Activated CD8-positive, alpha-beta T cell treated with anti-CD3 and anti-CD28 coated beads for 36 hours (primary cell): ENCODE measurements at places on chromosomes 3 and 15. TPM values are rescaled to one million over a fixed set of nuclear protein-coding genes. Genes with fewer than 3 reads are reported as not detected.

GRCh38 chr3:183185696-183186095 lies 23.2 kb upstream of the LAMP3 start:
- H3K4me3 ChIP-seq = no peak overlapping the region
- no peaks in the 10 kb centered on the region for H3K36me3 ChIP-seq
- peaks cover 19% of the 10 kb centered on the region for H3K4me1 ChIP-seq
- no peak for DNase-seq
- peak overlapping the region; percentile 80 for H3K27ac ChIP-seq

DNA sequence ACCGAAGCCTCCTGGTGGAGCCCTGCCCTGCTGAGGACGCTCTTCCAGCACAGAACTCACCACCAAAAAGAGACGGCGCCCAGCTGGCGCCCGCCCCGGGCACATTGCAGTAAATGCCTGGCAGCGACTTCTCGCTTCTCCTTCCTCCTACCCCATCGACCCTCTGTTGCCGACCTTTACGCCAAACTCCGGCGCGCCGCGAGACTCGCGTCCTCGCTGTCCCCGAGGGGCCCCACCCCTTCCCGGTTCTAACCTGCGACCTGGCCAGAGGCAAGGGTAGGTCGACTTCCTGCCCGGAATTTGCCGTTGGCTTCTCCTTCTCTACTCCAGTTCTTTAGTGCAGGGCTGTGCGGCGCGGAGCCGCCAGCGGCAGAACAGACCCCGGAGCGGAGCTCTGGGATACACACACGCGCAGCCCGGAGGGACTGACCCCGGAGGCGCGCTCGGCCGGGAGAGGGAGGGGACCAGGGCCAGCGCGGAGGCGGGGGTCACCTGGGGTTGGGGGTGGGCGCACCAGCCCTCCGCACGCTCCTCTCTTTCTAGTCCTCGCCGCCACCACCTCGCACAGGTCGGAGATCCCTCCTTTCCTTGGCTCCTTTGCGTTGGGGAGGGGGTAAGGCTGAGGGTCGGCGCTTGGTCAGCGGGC lies 226.6 kb upstream of the AZI2 start:
- peaks cover 50% of the 10 kb centered on the region for H3K27me3 ChIP-seq
- H3K27ac ChIP-seq = no peak overlapping the region
- no peaks in the 10 kb centered on the region for H3K4me1 ChIP-seq
- H3K36me3 ChIP-seq = no peaks in the 10 kb centered on the region

DNA sequence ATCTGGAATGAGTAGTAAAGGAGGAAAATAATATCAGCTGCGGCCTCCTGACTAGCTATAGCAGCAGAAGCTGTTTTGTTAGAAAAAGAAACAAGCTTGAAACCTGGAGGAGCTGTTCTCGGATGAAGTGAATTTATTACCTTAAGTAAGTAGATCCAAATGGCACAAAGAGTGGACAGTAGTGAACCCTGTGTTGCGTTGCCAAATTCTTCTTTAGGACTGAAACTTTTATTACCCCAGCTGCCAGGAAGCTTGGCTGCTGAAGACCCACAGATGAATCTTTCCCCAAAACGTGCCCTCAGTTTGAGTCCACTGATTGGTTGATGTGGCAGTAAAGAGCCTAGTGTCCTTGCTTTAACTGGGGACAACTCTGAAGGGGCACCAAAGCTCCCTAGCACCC lies 366.8 kb upstream of the GBE1 start:
- peaks cover 2% of the 10 kb centered on the region for H3K27me3 ChIP-seq
- DNase-seq = no peak
- H3K36me3 ChIP-seq = no peaks in the 10 kb centered on the region

GRCh38 chr3:141603473-141604035 lies 116.7 kb downstream of the RASA2 start:
- H3K4me3 ChIP-seq = no peak overlapping the region
- no peak for DNase-seq
- no peak overlapping the region for H3K27ac ChIP-seq

DNA sequence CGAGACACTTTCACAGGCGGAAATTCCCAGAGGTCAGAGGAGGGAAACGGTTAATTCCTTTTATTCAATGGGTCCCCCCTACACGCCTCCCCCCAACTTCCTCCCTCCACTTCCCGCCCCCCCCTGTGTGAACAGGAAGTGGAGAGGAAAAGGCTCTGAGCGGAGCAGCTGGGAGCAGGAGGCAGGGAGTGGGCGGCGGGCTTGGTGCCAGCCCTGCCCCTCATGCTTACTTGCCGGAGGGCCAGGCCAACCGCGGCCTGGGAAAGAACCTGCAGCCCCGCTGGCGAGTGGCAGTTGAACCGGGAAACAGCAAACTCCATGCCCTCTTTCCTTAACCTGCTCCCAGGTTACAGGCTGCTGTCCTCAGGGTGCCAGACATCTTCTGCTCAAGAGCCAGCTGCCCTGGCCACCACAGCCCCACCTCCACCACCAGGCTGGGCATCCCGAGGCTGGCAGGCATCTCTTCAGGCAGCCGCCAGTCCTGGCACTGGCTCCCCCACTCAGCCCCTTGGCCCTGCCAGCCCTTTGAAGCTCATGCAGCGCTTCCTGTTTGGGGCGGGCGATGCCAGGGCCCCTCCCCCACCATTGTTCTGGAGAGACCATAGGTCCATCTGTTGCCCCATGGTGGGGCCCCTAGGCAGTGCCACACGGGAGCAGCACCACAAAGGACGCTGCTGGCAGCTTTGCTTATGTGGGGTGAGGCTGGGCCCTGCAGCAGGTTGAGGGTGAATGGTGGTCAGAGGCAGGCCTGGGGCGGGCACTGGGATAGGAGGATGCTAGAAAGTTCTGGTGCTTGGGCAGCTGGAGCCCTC lies 12.9 kb downstream of the VPS18 start:
- H3K27ac ChIP-seq = peak overlapping the region; percentile 85
- H3K36me3 ChIP-seq = peaks cover 9% of the 10 kb centered on the region
- DNase-seq = peak; percentile 77
- H3K4me1 ChIP-seq = peaks cover 23% of the 10 kb centered on the region
- H3K27me3 ChIP-seq = no peaks in the 10 kb centered on the region
- peak overlapping the region; percentile 74 for H3K4me3 ChIP-seq

DNA sequence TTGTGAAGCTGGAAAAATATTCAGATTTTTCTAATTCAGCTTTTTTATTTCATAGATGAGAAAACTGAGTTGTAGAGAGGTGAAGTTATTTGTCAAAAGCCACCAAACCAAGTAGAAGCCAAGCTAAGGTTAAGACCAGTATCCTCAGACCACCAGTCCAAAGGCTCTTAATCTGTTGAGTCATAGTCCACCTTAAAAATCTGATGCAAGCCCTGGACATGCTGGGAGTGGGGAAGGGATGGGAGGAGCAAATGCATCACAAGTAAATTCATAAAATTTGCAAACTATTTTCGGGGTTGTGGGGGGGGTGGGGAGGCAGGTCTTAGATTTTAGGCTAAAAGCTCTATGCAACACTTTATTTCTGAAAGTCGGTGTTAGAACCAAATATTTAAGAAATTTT lies 307.7 kb upstream of the SEMA6D start:
- no peaks in the 10 kb centered on the region for H3K4me1 ChIP-seq
- no peak for DNase-seq
- H3K4me3 ChIP-seq = no peak overlapping the region
- no peak overlapping the region for H3K27ac ChIP-seq

- H3K27me3 ChIP-seq = peaks cover 2% of the 10 kb centered on the region
- H3K27ac ChIP-seq = no peak overlapping the region
- DNase-seq = no peak
- H3K36me3 ChIP-seq = no peaks in the 10 kb centered on the region
- H3K4me1 ChIP-seq = peaks cover 8% of the 10 kb centered on the region
These were observed 2.6 kb downstream of the GPR160 start for GRCh38 chr3:170040418-170040817.

DNA sequence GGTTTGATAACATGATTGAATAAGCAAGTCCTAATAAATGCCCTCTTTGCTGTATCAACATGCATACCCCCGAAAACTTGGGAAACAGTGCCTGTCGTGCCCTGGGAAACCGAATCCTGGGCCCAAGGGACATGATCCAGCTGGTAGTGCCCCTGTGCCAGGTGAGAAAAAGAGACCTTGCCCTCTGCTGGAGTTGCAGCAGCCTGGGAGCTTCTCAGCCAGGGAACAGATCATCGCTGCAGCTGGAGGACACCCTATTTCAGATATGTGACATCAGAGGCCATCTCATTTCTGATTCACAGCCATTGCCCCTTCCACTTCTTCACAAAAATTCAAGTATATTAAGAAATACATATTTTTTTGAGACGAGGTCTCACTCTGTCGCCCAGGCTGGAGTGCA lies 32.3 kb downstream of the STOML1 start:
- H3K4me1 ChIP-seq = peaks cover 26% of the 10 kb centered on the region
- no peak for DNase-seq
- H3K36me3 ChIP-seq = no peaks in the 10 kb centered on the region
- H3K27me3 ChIP-seq = no peaks in the 10 kb centered on the region
- H3K27ac ChIP-seq = no peak overlapping the region

GRCh38 chr3:187964760-187965159 lies 189.2 kb upstream of the LPP start:
- H3K4me3 ChIP-seq = no peak overlapping the region
- H3K27me3 ChIP-seq = no peaks in the 10 kb centered on the region
- DNase-seq = no peak
- no peak overlapping the region for H3K27ac ChIP-seq
- H3K36me3 ChIP-seq = no peaks in the 10 kb centered on the region

- no peaks in the 10 kb centered on the region for H3K27me3 ChIP-seq
- peak; percentile 22 for DNase-seq
- no peaks in the 10 kb centered on the region for H3K36me3 ChIP-seq
- H3K27ac ChIP-seq = no peak overlapping the region
- H3K4me1 ChIP-seq = peaks cover 17% of the 10 kb centered on the region
- no peak overlapping the region for H3K4me3 ChIP-seq
These were observed 319 bp upstream of the TP63 start for GRCh38 chr3:189630767-189631372.

- H3K4me1 ChIP-seq = no peaks in the 10 kb centered on the region
- no peaks in the 10 kb centered on the region for H3K36me3 ChIP-seq
- H3K27ac ChIP-seq = no peak overlapping the region
- H3K4me3 ChIP-seq = no peak overlapping the region
- peaks cover 20% of the 10 kb centered on the region for H3K27me3 ChIP-seq
These were observed 12.3 kb upstream of the CORO2B start for GRCh38 chr15:68566377-68566954.

GRCh38 chr3:141797819-141798447 lies 34.7 kb downstream of the GRK7 start:
- H3K36me3 ChIP-seq = no peaks in the 10 kb centered on the region
- peak overlapping the region; percentile 85 for H3K4me3 ChIP-seq
- H3K27me3 ChIP-seq = no peaks in the 10 kb centered on the region
- peaks cover 51% of the 10 kb centered on the region for H3K4me1 ChIP-seq
- H3K27ac ChIP-seq = peak overlapping the region; percentile 99

DNA sequence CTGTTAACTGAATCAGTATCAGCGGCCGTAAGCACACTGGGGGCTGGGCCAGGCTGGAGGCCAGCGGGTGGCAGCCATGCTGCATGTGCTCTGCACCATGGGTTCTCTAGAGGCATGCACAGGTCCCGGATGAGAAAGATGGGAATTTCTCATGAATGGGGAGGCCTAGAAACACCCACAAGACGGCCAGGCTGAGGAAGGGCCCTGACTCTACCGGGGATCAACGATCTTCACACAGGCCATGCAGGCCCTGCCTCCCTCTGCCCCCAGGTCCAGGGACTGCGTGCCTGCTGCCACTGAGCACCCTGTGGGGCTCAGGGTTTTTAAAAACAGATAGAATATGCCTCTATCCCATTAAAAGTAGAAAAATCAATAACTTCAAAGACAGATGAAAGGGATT lies 32.7 kb downstream of the SLC41A3 start:
- no peak overlapping the region for H3K4me3 ChIP-seq
- H3K27me3 ChIP-seq = no peaks in the 10 kb centered on the region
- H3K27ac ChIP-seq = no peak overlapping the region
- H3K36me3 ChIP-seq = peaks cover 4% of the 10 kb centered on the region

GRCh38 chr3:149572796-149573414 lies 84.9 kb downstream of the WWTR1 start:
- peaks cover 12% of the 10 kb centered on the region for H3K4me1 ChIP-seq
- H3K4me3 ChIP-seq = no peak overlapping the region
- H3K36me3 ChIP-seq = no peaks in the 10 kb centered on the region

DNA sequence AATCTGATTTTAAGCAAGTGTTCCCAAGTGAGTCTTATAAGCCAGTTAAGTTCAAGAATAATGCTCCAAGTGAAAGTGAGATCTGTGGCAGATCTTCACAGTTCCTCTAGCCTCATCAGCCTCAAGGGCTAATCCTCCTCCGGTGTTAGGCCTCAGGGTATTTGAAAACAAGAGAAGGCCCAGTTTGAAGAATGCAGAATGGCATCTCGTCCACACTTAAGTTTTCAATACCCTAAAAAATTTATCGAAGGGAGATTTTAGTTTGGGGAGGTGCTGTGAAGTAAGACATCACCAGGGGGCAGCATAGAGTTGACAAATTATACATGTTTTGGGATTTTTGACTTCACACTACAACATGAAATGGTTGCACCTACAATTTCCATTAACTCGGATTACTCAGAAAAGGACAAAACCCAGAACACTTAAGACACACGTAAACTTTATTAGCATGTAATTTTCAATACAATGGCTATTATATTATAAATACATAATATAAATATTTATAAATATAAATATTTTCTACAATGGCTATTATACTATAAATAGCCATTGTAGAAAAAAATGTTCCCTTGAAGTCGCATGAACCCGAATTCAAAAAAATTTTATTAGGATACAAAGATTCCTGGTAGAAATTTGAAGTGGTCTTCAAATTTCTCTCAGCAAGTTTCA lies 2.3 kb upstream of the TMEM266 start:
- no peak overlapping the region for H3K4me3 ChIP-seq
- H3K27me3 ChIP-seq = peaks cover 40% of the 10 kb centered on the region
- peaks cover 43% of the 10 kb centered on the region for H3K4me1 ChIP-seq
- H3K36me3 ChIP-seq = no peaks in the 10 kb centered on the region
- DNase-seq = peak; percentile 70
- H3K27ac ChIP-seq = no peak overlapping the region

DNA sequence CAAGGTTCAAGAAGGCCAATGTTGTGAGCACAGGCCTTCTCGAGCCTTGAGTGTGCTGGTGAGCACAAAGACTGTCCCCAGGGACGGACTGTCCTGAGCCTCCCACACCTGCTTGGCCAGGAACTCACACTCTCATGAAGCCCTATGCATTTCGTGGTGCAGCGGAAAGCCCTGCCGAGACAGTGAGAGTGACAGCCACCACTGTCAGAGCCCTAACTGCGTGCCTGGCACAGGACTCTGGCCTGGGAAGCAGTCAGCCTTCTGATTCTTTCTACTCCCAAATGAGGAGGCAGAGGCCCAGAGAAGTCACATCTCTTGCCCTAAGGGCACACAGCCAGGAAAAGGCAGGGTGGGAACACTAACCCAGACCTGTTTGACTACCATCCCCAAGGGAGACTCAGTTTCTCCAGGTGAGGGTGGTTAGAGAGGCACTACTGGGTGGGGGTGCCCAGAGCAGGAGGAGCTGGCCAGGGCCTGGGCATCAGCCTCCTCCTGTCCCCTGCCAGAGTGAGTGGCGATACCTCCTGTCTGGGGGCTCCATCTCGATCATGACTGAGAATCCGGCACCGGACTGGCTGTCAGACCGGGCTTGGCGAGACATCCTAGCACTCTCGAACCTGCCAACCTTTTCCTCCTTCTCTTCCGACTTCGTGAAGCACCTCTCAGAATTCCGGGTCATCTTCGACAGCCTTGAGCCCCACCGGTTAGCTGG lies 50.8 kb downstream of the SEMA3G start:
- peaks cover 7% of the 10 kb centered on the region for H3K36me3 ChIP-seq
- H3K4me1 ChIP-seq = no peaks in the 10 kb centered on the region
- no peak overlapping the region for H3K27ac ChIP-seq
- no peak for DNase-seq
- H3K27me3 ChIP-seq = no peaks in the 10 kb centered on the region
- no peak overlapping the region for H3K4me3 ChIP-seq

UBXN7 gene
- total RNA-seq = 63.7 TPM

LMAN1L gene
- total RNA-seq = 0.11 TPM

OR5K2 gene
- total RNA-seq = not detected

CCR8 gene
- total RNA-seq = 0.56 TPM

IL17RD gene
- total RNA-seq = not detected

GABRR3 gene
- not detected for total RNA-seq

MUSTN1 gene
- not detected for total RNA-seq

ACTRT3 gene
- 0.14 TPM for total RNA-seq

SUSD5 gene
- total RNA-seq = not detected
